ENCODE measurements at places on chromosomes 11 and 22.

- no peak for DNase-seq
Measured at GRCh38 chr11:21640491-21640890, 552.4 kb upstream of the ANO5 start.

- DNase-seq = no peak
Measured at GRCh38 chr11:14645015-14645912, 1.7 kb downstream of the PDE3B start.

DNA sequence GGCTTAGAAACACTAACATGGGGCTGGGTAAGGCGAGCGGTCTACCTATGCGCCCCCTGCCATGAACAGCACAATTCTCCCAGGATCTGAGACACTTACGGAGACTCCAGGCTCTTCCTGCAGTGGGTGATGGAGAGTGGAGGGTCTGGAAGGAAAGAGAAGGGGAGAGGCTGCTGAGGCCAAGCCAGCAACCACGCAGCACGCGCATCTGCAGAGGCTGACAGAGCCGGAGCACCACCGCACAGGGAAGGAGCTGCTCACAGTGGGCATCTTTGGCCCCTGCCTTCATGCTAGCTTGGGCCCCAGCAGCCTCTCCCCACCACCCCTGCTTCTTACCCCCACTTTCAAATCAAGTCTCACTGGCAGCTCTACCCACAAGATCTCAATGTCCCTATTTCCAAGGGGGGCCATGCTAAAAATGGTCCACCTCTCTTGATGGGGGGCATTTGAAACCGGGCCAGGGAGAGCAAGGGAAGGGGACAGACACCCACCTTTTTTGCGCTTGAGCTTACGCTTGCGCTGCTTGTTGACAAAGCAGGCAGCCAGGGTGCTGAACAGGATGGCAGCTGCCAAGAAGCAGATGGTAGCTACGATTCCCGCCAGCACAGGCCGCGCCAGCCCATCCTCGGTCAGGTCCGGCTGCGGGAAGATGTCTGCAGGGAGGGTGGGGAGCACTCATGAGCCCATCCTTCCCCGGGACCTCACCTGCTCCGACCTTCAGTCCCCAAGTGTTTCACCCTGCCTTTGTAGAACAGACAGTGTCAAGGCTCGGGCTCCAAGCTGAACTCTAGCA lies 34.5 kb downstream of the IGSF9B start:
- no peak for DNase-seq

GRCh38 chr11:38672445-38672844 lies 2074.4 kb upstream of the RAG2 start:
- DNase-seq = no peak

DNA sequence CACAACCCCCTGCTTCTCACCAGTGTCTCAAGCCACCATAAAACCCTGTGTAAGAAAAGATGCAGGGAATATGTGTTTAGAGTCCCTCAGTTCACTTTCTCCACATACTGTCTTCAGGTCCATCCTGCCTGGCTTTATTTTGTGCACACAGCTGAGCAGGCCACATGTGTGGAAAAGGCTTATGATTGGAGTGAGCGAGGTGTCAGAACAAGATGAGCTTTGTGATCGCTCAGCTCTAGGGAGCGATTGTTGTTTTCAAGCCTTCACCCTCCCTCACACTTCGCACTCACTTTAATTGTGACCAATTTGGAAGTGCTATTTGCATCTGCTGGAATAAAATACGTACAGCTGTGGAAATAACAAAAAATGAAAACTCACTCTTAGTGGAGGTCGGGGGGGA lies 931.1 kb upstream of the TENM4 start:
- no peak for DNase-seq

GRCh38 chr11:78925387-78925786 lies 350.7 kb upstream of the NARS2 start:
- DNase-seq = no peak

GRCh38 chr11:122791411-122791810 lies 46.9 kb upstream of the CRTAM start:
- no peak for DNase-seq

GRCh38 chr11:73384531-73384871 lies 8.3 kb downstream of the RELT start:
- no peak for DNase-seq

GRCh38 chr11:74696939-74697675 lies 34.1 kb downstream of the CHRDL2 start:
- peak; percentile 72 for DNase-seq

DNA sequence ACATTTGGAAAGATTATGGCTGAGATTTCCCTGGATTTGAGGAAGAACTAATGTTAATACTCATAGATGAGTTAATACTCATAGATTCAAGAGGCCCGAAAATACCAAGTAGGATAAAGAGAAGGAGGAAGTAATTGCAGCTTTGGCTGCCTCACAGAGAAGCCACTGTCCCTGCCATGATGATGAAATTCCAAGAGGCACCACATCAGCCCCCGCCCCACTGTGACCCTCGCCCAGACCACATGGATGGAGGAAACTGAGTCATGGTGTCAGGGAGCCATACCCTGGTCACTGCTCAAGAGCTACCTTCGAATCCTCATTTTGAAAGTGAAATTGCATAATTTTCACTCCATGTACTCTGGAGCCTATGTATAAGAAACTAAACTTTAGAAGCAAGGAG lies 92.9 kb upstream of the SLC22A12 start:
- DNase-seq = no peak

DNA sequence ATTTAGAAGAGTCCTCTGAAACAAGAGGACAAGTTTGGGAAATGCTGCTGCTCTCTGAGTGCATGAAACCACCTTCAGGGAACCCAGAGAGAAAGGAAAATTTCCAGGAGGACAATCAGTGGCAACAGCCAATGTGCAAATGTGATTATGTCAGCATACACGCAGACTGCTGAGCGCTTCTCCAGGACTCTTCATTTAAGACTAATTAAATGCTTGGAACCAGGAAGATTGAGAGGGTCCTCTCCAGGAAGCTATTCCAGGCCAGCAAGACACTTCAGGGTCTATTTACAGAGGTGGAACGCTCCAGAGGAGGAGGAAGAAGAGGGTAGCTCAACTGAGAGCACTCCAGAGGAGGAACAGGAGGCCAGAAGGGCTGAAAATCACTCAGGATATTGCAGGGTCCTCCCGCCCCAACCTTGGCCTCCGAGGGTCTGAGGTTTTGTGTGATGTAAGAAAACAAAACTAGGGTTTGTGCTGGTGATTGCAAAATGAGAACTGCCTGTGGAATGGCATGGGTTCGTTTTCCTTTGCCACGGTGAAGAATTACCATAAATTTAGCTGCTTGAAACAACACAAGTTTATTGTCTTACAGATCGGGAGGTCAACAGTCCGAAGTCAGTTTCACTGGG lies 14.1 kb upstream of the HTR3A start:
- DNase-seq = no peak

GRCh38 chr11:94417386-94417987 lies 16.3 kb upstream of the GPR83 start:
- DNase-seq = no peak

DNA sequence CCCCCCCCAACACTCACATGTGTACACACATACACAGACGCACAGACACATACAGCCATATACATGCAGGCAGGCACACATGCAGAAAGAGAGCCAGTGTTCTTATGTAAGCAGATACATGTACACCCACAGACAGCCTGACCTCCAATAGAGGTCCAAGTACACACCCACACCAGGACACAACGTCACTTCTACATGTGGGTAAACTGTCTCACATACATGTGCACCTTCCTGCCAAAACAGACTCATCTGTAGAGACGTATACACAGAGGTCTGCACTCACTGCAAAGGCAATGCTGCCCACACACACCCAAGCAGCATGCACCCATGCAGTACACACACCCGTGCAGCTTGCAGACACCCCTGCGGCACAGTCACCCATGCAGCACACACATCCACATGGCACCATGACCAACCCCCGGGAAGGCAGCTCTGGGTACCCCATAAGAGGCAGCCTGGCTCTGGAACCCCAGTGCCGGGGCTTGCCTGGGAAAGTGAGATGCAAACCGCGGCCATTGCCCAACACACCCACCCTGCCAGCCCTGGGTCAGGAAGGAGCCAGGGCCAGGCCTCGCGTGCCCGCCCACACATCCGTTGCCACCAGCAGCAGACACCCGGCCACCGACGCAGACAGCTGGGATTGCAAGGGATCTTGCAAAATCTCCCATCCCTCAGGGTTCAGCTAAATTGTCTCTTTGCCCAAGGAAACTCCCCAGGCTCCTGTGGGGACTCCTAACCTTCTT lies 10.1 kb downstream of the CASTOR1 start:
- no peak for DNase-seq

DNA sequence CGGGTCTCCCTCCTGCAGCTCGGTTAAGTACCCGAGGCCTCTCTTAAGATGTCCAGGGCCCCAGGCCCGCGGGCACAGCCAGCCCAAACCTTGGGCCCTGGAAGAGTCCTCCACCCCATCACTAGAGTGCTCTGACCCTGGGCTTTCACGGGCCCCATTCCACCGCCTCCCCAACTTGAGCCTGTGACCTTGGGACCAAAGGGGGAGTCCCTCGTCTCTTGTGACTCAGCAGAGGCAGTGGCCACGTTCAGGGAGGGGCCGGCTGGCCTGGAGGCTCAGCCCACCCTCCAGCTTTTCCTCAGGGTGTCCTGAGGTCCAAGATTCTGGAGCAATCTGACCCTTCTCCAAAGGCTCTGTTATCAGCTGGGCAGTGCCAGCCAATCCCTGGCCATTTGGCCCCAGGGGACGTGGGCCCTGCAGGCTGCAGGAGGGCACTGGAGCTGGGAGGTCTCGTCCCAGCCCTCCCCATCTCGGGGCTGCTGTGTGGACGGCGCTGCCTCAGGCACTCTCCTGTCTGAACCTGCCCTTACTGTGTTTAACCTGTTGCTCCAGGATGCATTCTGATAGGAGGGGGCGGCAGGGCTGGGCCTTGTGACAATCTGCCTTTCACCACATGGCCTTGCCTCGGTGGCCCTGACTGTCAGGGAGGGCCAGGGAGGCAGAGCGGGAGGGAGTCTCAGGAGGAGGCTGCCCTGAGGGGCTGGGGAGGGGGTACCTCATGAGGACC lies 25.0 kb downstream of the FADS3 start:
- no peak for DNase-seq

- DNase-seq = peak; percentile 18
Measured at GRCh38 chr11:13276454-13276831, 1.1 kb upstream of the BMAL1 start.

- DNase-seq = no peak
Measured at GRCh38 chr22:37549704-37550059, 10.6 kb upstream of the CDC42EP1 start.

- no peak for DNase-seq
Measured at GRCh38 chr11:64341429-64341828, 1.4 kb downstream of the CCDC88B start.

GRCh38 chr11:33881651-33882503 lies 10.0 kb downstream of the LMO2 start:
- no peak for DNase-seq

DNA sequence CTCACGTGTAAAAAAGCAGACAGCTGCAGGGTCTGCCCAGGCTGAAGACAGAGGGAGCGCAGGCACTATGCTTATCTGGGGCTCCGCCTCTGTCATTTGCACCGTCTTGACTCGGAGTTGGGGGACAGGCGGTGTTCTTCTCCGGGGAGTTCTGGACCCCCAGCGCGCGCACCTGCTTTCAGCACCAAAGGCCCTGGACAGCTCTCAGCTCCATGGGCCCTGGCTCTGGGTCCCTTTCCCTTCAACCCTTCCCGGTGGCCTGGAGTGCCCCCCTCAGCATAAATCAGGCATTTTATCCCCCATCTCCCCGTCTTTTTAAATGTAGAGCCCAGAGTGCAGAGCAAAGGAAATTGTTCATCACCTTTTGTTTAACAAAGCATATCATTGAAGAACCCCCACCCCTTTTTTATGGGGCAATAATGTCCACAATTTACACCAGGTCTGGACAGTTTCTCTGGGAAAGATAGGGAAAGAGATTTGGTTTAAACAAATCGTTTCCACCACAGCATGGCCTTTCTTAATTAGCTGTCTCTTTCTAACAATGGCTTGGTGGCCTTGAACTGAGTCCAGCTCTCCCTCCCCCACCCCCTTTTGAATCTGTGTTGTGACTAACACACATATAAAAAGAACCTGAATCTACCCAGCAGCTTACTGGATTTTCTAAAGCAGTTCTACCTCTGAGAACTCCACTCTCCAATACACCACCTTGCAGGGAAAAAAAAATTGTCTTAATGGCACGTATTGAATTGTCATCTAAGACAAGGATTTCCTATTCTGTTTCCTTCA lies 1.7 kb downstream of the SEZ6L start:
- no peak for DNase-seq

- DNase-seq = no peak
Measured at GRCh38 chr22:48981371-48982061, 846.2 kb downstream of the BRD1 start.

GRCh38 chr11:125179895-125180294 lies 15.3 kb downstream of the PKNOX2 start:
- DNase-seq = no peak

DNA sequence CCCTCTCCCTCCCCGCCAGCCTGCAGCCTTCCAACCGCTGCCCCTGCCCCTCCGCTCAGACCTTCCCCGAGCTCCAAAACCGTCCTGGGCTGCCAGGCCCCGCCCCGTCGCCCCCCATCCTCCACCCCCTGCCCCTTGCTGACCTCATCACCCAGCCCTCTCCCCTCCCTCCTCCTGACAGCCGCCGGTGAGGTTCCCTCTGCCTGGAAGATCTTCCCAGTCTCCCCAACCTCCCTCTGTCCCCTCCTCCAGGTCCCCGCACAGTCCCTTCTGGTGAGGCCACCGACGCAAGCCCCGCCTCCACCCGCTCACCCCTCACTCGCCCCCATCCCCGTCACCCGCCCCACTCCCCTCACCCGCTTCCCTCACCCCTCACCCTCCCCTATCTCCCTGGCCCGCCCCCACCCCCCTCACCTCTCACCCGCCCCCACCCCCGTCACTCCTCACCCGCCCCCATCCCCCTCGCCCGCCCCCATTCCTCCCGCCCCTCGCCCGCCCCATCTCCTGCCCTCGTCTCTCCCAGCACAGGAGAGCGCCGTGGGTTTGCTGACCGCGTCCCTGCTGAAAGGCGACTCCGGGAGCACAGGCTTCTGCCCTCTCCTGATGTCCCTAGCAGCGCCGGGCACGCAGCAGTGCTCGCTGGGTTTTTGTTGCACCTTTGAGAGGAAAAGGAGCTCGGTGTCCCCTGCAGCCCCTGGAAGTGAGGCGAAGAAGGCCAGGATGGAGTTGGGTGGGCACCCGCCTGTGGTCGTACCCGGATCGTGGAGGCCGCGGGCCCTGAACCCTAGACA lies 16.4 kb upstream of the UPK3A start:
- peak; percentile 45 for DNase-seq

- DNase-seq = no peak
Measured at GRCh38 chr11:11043721-11044120, 185.9 kb upstream of the ZBED5 start.

GRCh38 chr11:127804747-127805400 lies 782.5 kb downstream of the ETS1 start:
- no peak for DNase-seq

GRCh38 chr11:134614141-134614540 lies 202.1 kb upstream of the B3GAT1 start:
- DNase-seq = no peak
